Naive thymus-derived CD8-positive, alpha-beta T cell (primary cell): ENCODE measurements at places on chromosomes 16 and 17.

DNA sequence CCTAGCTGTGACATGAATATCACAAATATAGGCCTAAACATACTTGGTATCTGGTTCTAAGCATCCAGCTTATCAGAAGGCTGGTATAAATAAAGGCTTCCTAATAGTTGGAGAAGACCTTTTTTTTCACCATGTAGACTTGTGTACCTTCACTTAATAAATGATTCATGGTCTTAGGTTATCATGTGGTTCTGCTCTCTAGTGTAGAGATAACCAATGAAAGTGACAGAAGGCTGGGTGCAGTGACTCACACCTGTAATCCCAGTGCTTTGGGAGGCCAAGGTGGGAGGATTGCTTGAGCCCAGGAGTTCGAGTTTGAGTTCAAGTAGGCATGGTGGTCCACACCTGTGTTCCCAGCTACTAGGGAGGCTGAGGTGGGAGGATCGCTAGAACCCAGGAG lies 3.1 kb downstream of the DDX19A start:
- DNase-seq = no peak

GRCh38 chr16:27725236-27726000 lies 175.5 kb downstream of the KATNIP start:
- no peak for DNase-seq

DNA sequence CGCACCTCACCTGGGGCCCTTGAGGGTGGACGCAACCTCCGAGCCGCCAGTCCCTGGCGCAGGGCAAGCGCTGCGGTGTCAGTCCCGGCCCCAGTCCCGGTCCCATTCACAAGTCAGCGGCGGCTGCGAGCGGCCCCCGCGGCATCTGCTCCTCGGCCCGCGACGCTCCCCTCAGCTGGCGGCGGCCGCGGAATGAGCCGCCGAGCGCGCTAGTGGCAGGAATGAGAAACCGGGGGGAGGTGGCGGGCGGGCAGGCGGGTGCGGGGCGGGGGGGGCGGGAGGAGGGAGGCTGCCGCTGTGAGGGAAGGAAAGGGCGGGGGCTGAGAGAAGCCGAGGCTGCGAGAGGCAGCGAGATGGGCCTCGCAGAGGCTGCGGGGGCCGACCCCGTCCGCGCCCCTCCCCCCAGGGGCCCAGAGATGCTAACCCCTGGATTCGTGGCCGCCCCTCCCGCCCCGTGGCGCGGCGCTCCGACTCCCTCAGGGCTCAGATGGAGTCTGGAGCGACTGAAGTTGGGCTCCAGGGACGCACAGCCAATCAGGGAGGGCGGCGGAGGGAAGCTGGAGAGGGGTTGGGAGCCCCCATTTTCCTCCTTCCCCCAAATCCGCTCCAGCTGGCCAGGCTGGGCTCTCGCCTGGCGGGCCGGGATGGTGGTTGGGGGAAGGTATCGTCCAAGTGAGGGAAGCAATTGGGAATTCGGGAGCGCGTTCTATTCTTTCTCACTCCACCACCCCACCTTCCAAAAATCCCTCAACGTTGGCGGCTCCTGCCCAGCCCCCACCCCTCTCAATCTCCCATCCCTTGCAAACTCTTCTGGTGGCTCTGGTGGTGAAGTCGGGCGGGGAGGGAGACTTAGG lies at the start of gene CDH11:
Gene CDH11 (minus strand): TSS at position 194 of the 854 bp plus-strand sequence. CDS start 117,194 bp downstream, outside the sequence.
- DNase-seq = no peak

DNA sequence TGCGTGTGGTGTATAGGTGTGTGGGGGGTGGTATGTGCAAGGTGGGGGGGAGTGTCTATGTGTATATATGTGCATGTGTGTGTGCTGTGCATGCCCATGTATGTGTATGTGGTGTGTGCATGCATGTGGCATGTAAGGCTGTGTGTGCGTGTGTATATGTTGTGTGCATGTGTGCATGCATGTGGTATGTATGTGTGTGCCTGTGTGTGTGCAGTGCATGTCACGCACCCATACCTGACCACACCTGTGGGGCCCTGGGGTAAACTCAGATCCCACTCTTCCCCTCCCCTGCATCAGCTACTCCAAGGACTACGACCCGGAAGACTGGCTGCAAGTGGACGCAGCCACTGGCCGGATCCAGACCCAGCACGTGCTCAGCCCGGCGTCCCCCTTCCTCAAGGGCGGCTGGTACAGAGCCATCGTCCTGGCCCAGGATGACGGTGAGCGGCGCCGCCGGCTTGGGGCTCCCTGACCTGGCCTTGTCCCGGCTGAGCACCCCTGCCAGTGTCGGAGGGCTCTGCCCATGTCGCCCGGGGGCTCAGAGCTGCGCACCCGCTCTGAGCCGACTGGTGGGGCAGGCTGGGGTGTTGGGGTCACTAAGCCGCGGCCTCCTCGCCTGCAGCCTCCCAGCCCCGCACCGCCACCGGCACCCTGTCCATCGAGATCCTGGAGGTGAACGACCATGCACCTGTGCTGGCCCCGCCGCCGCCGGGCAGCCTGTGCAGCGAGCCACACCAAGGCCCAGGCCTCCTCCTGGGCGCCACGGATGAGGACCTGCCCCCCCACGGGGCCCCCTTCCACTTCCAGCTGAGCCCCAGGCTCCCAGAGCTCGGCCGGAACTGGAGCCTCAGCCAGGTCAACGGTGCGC lies 9.1 kb downstream of the SLC22A31 start:
- no peak for DNase-seq

DNA sequence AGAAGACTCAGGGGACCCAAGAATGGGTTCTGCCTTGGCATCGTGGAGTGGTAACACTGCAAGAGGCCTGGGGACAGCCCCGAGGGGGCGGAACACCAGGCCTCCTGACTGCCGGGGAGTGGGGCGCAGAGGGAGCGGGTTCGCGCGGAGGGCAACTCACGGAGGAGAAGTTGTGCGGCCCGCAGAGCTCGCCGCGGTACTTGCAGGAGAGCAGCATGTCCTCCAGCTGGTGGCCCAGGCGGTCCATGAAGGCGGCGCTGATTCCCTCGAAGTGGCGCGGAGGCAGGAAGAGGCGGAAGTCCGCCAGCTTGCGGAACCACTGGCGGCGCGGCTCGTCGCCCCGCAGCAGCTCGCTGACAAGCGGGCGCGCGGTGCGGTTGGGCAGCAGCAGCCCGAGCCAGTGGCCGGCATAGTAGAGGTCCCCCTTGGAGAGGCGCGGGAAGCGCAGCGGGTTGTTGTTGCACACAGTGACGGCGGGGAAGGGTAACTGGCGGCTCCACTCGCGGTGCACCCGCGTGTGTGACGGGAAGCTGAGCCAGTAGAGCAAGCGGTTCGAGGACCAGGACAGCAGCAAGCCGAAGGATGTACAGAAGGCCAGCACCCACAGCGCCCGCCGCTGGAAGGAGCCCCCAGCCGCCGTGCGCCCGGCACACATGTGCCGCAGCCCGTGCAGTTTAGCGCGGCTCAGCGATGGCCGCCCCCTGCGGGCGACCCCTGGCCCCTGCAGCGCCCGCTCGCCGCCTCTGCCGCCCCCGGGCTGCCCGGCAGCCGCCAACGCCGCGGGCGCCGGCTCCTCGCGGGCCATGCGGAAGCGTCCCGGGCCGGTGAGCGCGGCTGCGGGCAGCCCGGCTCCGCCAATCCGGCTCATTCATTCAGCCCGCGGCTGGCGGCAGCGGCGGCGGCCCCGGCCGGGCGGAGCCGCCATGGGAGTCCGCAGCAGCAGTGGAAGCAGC lies 1.6 kb downstream of the ASIC2 start:
- no peak for DNase-seq
